ENCODE measurements at places on chromosomes 13 and 19.
A peak's percentile ranks its signal among the peaks of the same experiment; 100 is the strongest.

- no peak for DNase-seq
These were observed 843.0 kb upstream of the ATXN8OS start for GRCh38 chr13:69264362-69265334.

GRCh38 chr19:5811117-5811516 is 6.2 kb downstream of the NRTN start:
- DNase-seq = no peak

- DNase-seq = no peak
These were observed 4.2 kb downstream of the TMEM150B start for GRCh38 chr19:55320844-55321419.

DNA sequence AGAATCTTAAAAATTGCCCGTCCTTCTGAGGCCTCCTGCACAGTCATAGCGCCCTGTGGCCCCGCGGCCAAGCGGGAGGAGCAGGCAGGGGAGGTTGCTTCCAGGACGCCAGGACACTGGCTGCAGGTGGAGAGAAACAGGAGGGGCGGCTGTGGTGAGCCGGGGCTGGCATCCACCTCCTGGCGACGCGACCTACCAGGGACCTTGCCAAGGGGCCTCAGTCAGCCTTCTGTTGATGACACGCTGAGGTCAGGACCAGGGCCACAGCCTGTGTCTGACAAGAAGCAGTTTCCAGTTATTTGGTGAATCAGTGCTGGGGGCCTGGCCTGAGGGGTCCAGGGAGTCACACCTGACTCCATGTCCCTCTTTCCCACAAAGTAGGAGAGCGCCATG is 13.3 kb upstream of the MKNK2 start:
- no peak for DNase-seq

GRCh38 chr19:4295972-4296771 is 6.0 kb downstream of the TMIGD2 start:
- DNase-seq = no peak

DNA sequence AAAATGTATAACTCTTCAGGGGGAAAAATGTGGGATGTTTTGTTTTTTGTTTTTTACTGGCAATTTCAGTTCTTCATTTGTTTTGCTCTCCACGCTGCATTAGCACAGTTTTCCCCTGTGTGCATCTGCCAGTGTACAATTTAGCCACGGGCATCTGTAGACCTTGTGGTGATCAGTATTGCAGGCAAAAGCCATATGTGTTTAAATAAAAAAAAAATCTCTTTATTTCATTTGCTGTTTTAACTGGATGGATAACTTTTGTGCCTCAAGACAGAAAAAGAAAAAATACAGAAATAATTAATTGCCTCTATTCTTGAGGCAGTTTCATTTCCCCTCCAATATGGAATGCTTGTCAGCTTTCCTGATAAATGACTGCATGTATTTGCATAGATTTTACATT is 7.9 kb upstream of the MAB21L1 start:
- no peak for DNase-seq

- DNase-seq = no peak
These were observed 391.7 kb upstream of the HTR2A start for GRCh38 chr13:47288546-47288945.

- DNase-seq = no peak
These were observed 325.4 kb upstream of the TSHZ3 start for GRCh38 chr19:31674503-31675192.

DNA sequence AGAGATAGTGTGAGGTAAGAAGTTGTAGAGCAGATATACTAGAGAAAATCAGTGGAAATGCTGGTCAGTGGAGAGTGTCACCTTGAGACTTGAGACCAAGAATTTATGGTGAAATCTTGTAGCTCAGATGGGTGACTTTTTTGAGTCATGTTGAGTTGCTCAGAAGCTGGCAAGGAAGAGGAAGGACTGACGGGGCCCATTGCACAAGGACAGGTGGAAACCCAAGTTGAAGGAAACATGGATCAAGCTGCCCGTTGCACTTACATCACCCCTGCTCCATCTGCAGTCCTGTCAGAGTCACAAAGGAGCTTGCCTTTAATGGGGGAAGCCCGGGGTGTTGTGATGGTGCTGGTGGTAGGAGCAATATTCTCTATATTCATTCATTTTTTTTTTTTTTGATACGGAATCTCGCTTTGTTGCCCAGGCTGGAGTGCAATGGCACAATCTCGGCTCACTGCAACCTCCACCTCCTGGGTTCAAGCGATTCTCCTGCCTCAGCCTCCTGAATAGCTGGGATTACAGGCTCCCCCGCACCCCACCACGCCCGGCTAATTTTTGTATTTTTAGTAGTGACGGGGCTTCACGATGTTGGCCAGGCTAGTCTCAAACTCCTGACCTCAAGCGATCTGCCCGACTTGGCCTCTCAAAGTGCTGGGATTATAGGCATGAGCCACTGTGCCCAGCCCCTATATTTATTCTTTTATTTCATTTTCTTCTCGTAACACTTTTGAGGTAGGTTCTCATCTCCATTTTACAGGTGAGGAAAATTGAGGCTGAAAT is 27.4 kb downstream of the UBAC2 start:
- peak; percentile 69 for DNase-seq

GRCh38 chr13:36212789-36213188 is 1.6 kb downstream of the SOHLH2 start:
- no peak for DNase-seq

- no peak for DNase-seq
These were observed 189.5 kb downstream of the SLITRK1 start for GRCh38 chr13:83692800-83693199.

DNA sequence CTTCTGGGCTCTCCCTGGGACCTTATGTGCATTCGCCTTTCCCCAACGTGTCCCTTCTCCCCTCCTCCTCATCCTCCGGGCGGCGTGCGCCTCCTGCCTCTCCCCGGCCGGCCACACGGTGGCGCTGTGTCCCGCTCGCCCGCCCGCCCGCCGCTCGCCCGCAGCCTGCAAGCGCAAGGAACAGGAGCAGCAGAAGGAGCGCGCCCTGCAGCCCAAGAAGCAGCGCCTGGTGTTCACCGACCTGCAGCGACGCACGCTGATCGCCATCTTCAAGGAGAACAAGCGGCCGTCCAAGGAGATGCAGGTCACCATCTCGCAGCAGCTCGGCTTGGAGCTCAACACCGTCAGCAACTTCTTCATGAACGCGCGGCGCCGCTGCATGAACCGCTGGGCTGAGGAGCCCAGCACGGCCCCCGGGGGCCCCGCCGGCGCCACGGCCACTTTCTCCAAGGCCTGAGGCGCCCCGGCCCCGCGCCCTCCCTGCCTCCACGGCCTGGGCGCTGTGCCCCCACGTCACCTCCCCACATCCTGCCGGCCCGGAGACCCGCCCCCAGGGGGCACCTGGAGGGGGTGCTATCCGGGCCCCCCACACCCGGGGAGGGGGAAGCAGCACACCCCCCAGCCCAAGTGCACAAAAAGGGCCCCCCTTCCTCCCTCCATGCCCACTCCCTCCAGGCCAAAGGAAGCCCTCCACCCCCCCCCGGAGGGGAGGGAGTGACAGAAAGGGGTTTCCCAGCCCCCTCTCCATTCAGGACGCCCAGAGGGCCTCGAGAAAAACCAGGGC is 21.9 kb downstream of the ONECUT3 start:
- no peak for DNase-seq

- no peak for DNase-seq
These were observed 14.4 kb downstream of the HAUS8 start for GRCh38 chr19:17060802-17061201.

- peak; percentile 8 for DNase-seq
These were observed 28.0 kb downstream of the CARS2 start for GRCh38 chr13:110677731-110678545.

GRCh38 chr13:27250833-27251165 is 559 bp upstream of the RPL21 start:
- no peak for DNase-seq

- no peak for DNase-seq
These were observed 609.8 kb downstream of the LMO7 start for GRCh38 chr13:76245920-76246319.

GRCh38 chr13:25248071-25248470 is 39.2 kb downstream of the MTMR6 start:
- DNase-seq = no peak

GRCh38 chr13:33722216-33722915 is 95.6 kb upstream of the RFC3 start:
- DNase-seq = peak; percentile 26

DNA sequence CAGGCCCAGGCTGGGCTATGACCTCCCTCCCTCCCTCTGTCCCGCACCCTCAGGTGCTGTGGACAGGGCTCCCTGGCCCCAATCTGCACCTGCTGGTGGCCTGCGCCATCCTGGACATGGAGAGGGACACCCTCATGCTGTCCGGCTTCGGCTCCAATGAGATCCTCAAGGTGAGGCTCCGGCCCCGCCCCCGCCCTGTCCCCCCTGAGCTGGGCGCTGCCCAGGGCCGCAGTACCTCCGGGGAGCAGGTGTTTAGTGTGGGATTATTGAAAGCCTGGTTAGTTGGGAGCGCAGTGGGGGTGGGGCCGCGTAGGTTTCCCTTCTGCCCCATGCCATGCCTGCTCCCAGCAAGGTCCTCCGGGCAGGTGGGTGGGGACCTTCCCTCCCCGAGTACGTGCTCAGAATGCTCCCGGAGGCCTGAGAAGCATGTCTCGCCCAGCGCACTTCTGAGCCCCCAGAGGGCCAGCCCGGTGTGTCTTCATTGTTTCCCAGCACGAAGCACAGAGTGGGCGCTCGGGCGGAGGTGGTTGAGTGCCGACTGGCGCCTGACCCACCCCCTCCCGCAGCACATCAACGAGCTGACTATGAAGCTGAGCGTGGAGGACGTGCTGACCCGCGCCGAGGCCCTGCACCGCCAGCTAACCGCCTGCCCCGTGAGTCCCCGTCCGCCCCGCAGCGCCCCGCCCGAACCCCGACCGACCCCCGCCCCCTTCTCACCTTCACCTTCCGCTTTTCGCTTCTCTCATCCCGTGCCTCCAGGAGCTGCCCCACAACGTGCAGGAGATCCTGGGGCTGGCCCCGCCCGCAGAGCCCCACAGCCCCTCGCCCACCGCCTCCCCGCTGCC is 8.8 kb downstream of the IL4I1 start:
- DNase-seq = no peak

DNA sequence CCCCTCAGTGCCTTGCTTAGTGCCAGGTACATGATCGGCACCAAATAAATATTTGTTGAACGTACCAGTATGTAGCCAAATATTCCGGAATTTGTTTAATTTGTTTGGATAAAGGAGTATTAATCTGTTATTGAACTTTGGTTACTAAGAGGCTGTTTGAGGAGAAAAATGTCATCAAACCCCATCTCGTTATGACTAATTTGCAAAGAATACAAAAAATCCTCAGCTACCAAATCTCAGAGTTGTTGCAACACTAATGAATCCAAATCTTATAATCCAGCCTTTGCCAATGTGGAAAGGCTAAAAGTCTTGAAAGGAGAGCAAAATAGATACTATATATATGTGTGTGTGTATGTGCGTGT is 79.5 kb downstream of the KLF5 start:
- DNase-seq = no peak

DNA sequence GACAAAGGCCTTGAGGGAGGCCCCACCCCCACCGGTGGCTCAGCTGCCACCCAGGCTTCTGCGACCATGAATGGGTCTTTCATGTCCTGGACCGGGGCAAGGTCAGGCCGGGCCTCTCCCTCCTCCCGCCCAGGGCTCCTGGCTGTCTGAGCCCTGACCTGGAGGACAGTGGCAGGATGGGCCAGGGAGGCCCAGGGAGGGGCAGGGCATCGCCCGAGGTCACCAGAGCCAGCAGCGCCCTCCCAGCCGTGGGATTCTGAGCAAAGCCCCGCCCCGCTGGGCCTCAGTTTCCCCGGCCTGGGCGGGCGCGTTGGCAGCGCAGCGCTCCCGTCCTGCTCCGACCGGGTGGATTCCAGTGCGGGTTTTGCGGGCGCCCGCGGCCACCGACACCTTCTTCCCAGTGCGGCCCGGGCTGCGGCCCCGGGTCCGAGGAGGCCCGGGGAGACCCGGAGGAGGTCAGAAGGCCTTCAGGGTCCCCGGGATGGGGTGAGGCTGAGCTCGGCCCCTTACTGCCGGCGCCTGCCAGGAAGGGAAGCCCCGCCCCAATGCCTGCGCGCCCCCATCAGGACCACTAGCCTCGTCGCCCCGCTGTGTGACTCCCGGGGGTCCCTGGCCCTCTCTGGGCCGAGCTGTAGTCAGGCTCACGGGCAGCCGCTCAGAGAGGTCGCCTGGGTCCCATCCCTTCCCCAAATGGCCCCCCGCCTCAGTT is 24.6 kb upstream of the SEMA6B start:
- no peak for DNase-seq

DNA sequence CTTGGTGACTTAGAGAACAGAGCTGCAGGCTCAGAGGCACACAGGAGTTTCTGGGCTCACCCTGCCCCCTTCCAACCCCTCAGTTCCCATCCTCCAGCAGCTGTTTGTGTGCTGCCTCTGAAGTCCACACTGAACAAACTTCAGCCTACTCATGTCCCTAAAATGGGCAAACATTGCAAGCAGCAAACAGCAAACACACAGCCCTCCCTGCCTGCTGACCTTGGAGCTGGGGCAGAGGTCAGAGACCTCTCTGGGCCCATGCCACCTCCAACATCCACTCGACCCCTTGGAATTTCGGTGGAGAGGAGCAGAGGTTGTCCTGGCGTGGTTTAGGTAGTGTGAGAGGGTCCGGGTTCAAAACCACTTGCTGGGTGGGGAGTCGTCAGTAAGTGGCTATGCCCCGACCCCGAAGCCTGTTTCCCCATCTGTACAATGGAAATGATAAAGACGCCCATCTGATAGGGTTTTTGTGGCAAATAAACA is 9.9 kb downstream of the APOC1 start:
- no peak for DNase-seq

DNA sequence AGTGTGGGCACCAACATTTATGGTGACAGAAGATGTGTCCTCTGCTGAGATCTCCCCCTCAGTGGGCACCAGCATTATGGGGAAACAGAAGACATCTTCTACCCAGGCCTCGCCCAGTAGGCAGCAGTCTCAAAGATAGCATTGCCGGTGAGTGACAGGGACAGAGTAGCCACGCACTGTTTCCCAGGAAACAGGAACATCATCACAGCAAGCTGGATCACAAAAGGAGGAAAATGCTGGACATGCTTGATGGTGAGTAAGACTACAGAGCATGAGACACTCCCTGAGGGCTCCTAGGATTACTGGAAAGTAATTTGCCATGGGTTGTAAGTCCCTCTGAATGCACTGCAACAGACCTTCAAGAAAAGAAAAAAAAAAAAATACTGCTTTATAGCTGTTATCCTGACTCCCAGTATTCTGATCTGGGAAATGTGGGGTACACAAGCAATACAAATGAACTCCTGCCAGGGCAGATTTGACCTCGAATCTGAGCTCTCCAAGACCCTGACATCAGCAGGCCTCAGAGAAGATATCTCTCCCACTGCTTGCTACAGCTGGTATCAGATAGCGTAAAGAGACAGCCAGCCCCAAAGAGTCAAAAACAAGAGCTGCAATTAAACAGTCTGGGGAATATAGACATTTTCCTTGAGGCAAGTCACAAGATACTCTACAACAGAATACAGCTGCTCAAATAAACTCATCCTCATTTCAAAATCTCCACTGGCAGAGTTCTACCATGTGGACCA is 180.4 kb downstream of the RBM26 start:
- DNase-seq = no peak

DNA sequence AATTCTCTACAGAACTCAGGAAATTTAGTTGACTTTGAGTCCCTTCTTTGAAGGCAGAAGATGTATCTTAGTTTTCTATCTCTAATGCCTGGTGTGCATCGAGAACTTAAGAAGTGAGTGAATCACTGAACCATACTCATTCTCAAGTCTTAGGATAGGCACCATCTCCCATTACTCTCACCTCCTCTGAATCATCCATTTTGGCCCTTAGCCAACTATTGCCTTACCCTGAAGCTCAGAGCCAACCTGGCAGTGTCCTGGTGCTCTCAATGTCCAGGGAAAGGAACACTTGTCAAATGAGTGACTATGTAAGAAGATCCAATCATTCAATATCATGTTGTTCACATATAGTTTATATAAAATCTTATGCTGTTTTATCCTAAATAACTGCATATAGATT is 146.6 kb downstream of the RGCC start:
- no peak for DNase-seq

Measured in CD4-positive, alpha-beta T cell treated with Interleukin-4 for 1 hour (primary cell).